Amniotic stem cell (primary cell): ENCODE measurements at places on chromosomes 11 and 22.

GRCh38 chr11:44593251-44593650, 27.8 kb downstream of the CD82 start:
- no peak for DNase-seq

DNA sequence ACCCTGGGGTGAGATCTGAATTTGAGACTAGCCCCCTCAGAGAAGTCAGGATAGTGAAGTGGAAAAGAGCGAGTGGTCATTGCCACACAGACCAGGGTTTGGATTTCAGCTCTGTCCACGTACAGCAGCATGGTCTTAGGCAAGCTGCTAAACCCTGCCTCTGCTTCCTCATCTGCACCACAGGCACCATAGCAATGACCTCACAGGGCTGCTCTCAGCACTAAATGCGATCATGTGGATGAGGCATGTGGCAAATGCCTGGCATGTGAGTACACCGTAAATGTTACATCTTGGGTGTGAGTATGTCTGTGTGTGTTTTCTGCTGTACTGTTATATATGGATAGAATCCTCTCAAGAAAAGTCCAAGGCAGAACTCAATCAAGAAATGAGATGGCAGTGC, 15.8 kb downstream of the NAV2 start:
- DNase-seq = no peak

DNA sequence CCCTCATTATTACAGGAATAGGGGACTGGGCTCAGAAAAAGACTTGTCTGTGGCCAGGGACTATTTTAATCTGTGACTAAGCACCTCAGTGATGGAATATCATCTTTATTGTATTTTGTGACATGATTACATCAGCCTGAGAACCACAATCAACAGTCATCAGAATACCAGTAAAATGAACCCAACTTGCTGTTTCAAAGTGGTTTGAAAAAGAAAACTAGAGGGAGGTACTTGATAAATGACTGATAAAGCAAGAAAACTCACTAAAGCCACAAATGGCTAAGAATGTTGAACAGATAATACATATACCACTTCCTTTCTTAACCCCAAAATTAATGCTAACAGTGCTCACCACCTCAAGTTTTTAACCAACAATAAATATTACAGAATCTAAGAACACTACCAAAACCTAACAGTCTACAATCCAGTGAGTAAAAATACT, 155.7 kb downstream of the ATG16L2 start:
- no peak for DNase-seq

DNA sequence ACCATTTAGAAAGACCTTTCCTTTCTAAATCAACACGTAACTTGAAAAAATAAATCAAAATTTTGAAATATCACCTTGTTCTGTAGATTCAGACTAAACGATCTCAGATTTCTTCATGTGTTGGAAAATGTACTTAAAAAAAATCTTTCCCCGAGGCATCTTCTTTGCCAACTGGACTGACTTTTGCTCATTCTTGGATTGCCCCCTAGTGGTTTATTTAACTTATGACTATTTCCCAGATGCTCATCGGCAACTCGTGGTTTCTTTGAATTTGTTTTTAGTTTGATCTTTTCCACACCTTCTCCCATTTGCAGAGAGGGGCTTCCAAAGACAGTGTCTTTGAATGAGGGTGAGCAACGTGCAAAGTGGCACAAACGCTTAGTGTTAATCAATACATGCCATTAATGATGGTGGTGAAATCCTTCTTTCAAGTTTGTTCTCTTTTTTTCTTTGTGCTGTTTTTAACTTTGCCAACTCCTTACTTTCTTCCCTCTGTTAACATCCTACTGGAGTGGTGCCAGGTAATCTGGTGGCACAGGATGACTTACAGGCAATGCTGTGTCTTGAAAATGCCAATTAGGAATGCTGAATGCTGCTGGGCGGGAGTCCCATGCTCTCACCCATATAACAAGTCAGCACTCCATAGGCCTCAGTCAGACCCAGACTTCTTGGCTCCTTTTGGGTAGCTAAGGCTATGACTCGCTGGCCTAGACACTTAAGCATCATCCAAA, 18.3 kb downstream of the PRSS23 start:
- peak; percentile 72 for DNase-seq

GRCh38 chr11:118366287-118366686, 6.9 kb downstream of the UBE4A start:
- DNase-seq = no peak

DNA sequence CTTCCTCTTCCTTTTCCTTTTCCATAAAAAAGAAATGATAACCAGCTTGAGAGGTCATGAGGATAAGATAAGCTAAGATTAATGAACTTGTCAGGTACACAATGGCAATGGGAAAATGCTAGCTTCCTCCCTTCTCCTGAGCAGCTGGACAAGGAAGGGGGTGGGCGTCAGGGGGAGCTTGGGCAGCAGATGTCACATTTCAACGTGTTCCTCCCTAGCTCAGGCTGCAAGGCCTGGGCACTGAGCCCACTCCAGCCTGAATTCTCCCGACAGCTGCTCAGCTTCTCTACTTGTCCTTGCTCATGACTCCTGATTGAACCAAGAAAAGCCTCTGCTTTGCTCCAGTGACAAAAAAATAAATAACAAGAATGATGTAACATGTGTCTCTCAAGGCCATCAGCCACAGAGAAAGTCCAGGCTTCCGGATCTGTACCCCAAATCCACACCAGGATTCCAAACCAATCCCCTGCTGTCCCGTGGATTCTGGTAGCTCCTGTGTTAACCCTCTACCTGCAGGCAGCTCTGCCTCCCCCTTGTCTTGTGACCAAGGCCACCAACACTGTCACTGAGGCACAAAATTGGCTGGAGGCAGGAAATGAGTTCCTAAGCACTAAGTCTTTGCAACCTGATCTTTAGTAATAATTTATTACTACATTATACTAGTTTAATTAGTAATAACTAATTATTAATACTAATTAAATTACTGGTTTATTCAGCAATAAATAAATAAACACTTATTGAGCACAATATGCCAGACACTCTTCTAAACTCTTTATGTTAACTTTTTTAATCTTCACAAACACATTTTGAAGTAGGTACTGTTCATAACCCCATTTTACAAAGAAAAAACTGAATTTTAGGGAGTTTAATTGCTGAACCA, 146.5 kb downstream of the CCDC34 start:
- no peak for DNase-seq

GRCh38 chr11:118002010-118002540, 15.9 kb downstream of the IL10RA start:
- DNase-seq = no peak

GRCh38 chr11:106070606-106071005, 6.5 kb downstream of the KBTBD3 start:
- DNase-seq = no peak

- no peak for DNase-seq
Observed at GRCh38 chr11:117528097-117528721, 200.6 kb downstream of the CEP164 start.

DNA sequence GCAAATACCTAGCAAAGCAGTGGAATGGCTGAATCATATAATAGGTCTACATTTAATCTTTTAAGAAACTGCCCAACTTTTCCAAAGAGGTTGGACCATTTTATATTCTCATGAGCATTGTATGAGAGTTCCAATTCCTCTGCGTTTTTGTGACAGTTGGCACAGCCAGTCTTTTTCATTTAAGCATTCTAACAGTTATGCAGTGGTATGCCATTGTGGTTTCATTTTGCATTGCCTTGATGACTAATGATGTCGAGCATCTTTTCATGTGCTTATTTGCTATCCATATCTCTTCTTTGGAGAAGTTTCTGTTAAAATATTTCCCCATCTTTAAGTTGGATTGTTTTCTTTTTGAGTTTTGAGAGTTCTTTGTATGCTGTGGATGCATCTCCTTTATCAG, 38.7 kb downstream of the EIF3F start:
- peak; percentile 63 for DNase-seq

- DNase-seq = no peak
Observed at GRCh38 chr11:123091506-123091905, 29.6 kb upstream of the HSPA8 start.

GRCh38 chr11:119195680-119196079, 10.4 kb downstream of the NHERF4 start:
- DNase-seq = peak; percentile 34

DNA sequence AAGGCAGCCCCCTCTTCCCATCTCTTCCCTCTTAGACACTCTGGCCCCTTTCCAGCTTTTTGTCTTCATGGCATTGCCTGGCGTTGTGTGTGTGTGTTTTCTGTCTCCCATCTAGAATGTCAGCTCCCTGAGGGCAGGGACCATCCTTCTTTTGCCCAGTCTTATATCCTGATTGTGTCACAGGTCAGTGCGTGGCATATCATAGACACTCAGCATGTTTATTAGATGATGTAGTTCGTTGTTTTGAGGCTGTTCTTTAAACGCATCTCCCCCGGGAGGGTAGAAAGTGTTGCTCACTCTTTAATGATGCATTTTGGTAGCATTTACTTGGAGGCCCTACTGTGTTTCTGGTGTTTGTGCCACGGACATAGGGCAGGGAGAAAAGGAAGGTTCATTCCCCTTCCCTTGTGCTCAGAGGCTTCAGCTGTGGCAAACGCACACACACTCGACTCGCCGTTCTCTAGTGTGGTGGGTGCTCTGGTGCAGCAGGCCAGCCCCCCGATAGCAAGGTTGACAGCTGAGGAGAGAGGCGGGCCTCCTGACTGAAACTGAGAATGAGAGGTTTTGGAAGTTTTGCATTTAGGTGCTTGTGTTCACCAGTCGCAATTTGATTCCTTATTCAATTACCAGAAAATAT, 60.2 kb downstream of the TNRC6B start:
- DNase-seq = no peak

DNA sequence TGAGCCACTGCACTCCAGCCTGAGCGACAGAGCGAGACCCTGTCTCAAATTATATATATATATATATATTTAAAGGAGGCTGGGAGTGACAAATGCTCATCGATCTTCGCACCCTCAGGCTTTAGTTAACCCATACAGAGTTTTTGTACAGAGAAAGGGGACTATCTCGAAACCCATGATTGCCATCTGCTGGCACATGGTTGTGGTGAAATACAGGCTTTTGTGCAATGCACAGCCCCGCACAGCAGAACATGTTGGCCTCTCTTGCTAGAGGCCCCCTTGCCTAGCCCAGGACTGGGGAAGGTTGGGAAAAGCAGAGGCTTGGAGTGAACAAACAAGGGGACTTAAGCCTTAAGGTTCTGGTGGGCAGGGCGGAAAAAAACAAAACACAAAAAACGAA, 3.6 kb downstream of the MYBPC3 start:
- DNase-seq = no peak

- DNase-seq = no peak
Observed at GRCh38 chr22:17241576-17242330, 22.5 kb upstream of the ADA2 start.

DNA sequence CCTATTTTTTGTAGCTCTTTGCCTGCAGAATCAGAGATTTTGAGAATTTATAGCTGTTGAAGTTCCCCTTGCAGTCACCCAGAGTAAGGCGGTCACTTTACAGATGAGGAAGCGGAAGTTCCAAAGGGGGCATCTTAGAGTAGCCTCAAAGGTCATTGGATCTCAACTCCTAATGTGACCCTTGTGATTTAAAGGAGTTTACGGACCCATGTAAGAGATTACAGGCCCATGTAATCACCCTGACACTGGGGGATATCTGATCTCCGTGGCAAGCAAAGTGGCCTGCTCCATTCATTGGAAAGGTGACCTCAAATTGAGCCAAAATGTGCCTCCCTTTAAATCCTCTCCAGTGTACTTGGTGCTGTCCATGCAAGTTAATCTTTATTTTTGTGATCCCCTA, 15.7 kb downstream of the P2RX3 start:
- DNase-seq = no peak

DNA sequence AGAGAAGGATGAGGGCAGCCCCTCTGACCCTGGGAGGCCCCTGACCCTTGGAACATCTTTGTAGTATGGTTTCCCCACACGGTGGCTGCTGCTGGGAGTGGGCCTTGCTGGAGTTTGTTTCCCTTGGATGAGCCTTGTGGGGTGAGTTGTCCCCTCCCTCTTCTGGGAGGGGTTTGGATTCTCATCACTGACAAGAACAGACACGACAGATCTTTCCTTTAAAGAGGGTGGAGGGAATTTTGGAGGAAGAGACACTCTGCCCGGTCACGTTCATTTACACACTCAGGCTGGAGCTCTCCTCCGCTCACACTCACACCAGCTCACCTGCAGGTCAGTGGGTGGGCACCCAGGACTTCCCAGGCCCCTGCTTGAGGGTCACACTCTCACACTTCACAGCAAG, 31.7 kb downstream of the POU2F3 start:
- DNase-seq = no peak

DNA sequence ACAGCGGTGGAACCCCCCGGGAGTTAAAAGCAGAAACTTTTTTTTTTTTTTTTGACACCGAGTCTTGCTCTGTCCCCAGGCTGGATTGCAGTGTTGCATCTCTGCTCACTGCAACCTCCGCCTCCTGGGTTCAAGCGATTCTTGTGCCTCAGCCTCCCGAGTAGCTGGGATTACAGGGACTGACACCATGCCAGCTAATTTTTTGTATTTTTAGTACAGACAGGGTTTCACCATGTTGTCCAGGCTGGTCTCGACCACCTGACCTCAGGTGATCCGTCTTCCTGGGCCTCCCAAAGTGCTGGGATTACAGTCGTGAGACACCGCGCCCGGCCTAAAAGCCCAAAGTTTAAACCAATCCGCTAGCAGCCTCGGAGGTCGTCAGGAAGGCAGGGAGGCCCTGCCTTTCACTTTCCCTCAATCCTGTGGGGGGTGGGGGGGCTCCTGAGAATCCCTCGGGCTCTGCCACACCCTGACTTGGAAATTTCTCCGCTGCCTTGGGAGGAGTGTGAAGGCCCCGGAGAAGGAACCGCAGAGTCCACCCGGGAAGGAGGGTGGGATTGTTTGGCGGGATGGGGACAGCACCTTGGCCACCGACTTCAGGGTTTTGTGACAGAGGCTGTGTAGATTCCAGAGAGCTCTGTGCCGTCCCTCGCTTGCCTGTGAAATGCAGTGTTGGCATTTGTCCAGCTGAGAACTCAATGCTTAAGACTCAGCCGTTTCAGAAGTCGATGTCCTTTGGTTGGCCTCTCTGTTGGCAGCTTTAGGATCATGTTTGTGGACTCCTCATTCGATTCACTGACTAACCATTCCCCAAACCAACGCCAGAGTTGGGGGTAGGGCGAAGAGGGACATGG, 1.0 kb downstream of the ARHGAP8 start:
- DNase-seq = no peak

GRCh38 chr22:27008454-27008853, 351.1 kb downstream of the MIAT start:
- no peak for DNase-seq

GRCh38 chr22:48780597-48781277, 1046.9 kb downstream of the BRD1 start:
- no peak for DNase-seq
